Skeletal muscle cell (primary cell): ENCODE measurements at places on chromosomes 2 and 18.

DNA sequence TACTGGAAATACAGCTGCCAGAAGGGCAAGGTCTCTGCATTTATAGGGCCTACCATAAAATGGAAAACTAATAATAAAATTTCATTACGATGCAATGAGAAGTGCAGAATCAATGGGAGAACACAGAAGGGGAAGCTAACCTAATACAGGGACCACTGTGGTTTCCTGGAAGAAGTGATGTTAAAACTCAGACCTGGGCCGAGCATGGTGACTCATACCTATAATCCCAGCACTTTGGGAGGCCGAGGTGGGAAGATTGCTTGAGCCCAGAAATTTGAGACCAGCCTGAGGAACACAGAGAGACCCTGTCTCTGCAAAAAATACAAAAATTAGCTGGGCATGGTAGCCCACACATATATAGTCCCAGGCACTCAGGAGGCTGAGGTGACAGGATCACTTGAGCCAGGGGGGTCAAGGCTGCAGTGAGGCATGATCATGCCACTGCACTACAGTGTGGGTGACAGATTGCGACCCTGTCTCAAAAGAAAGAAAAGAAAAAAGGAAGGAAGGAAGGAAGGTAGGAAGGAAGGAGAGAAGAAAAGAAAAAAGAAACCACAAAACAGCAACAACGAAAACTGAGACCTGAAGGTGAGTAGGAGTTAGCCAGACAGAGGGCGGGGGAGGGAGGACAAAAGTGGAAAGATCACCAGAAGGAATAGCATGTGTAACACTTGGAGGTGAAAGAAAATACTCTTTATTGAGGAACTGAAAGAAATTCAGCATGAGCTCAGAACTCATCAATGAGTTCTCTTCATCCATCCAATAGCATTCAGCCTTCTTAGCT is 58.3 kb upstream of the DTNA start:
- DNase-seq: no peak

DNA sequence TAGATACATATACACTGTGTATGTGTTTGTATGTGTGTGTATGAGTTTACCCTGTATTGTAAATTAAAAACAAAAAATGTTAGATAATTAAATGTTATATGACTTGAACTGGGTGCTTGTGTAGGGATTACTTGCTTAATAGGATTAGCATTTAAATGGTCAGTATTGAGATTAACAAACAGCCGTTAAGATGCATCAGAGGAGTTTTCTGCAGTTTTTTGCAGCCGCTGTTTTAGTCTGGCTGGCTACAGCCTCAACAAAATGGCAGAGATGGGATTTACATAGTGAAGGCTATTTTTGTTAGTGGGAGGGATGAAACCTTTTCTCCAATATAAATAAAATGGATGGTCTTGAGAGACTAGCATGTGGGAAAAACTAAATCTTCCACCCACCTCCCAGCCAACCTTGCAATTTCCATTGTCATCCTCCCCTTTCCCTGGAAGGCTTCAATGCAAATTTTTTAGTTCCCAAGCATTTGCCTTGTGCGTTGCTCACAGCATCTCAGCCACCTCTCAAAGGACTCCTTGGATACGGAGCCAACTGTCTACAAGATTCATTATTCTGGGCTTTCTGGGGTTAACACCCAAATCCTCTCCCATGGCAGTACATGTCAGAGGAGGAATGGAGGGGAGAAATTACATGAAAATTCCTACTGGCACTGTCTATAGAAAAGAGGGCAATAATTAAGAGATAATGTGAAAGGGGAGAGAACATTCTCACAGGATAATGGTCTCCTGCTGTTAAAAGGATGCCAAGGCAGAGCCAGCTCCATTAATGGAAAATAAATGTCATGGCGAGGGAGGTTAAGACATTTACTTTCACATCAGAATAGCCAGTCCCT is 351.9 kb downstream of the CDH2 start:
- DNase-seq: no peak

- no peak for DNase-seq
Measured at GRCh38 chr18:48811401-48811800, 139.4 kb downstream of the SMAD7 start.

DNA sequence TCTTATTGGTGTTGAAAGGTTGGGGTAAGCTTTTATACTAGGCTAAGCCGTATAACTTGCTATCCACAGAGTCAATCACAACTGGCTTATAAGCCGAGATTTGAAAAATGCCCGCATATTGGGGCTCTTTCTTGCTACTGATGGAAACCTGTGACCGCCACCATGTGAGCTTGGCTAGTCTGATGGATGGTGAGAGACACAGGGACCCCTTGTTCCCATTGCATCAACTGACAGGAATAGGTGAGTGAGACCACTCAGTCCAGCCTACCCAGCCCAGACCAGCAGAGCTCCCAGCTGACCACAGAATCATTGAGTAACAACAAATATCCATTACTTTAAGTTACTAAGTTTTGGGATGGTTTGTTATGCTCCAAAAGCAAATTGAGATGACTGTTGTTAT is 676.4 kb upstream of the HS6ST1 start:
- no peak for DNase-seq

GRCh38 chr2:238945433-238946150 is 97.7 kb downstream of the TWIST2 start:
- no peak for DNase-seq

- no peak for DNase-seq
Measured at GRCh38 chr2:48414980-48415835, 114.7 kb upstream of the STON1 start.

DNA sequence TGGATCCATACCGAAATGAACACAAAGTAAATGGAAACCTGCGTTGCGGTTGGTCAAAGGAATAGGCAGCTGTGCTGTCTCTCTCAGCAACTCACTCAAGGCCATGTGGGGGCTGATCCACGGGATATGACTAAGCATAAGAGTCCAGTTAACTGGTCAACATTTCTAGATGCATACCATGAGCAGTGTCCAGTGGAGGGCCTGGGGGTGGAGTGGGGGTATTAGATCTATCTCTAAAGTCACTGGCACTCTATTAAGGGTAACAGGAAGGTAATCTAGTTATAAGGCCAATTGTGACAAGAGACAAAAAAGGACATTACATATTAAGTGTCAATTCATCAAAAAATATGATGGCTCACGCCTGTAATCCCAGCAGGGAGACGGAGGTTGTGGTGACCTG is 136.8 kb downstream of the TTC32 start:
- no peak for DNase-seq

GRCh38 chr2:224027070-224027469 is 12.0 kb downstream of the SERPINE2 start:
- DNase-seq: no peak

- DNase-seq: peak; percentile 58
Measured at GRCh38 chr2:23425885-23426262, 40.9 kb downstream of the KLHL29 start.

DNA sequence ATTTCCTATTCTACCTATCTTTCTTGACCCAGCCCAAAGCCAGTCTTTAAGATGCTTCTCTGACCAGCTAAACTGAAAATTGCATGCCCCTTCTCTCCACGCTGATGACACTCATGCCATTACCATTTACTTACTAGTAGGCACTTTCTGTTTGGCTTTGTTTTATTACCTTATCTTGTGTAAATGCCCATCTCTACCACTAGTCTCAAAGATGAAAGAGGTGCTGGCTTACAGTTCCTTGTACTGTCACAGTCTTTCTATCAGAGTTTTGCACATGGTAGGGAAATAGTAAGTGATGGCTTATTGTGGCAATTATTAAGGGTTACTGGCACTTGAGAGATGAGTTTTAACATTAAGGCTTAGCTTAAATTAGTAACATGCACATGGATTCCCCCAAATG is 352.1 kb downstream of the RBM43 start:
- DNase-seq: no peak

DNA sequence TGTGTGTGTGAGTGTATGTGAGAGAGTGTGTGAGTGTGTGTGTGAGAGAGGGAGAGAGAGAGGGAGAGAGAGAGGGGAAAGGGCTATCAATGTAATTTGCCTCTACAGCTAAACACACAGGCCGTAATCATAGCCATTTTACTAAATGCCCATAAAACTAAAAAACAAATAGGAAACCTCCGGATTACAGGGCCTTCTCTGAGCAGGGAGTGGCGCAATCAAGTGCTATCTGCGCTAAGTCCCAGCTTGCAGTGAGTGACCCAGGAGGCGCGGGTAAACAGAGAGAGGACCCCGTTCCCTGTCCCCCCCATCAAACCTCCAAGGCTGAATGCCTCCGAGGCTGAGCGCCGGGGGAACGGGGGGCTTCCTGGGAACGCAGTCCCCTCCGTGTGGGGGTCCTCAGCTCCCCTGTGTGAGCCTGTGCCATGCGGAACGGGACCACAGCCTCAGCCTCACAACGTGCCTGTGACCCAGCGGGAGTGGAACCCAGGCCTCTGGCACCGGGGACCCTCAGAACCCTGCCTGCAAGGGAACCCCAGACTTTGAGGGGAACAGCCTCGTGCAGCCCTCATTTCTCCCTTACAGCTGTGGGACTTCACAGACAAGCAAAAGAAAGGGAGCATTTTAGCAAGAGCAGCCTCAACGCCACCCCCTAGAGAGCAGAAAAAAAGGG is 54.7 kb upstream of the ID2 start:
- no peak for DNase-seq

DNA sequence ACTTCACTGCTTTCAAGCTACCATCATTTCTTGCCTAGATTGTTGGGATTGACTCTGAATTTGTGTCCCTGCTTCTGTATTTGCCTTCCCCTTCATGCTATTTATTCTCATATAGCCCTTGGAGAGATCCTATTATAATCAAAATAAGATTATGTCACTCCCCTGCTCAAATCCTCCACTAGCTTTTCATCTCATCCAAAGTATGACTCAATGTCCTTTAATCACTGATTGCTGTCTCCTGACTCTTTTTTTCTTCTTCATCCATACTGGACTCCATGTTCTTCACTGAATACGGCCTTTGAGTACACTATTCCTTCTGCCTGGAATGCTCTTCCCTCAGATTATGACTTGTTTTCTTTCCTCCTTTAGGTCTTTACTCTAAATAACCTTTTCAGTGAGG is 5.0 kb downstream of the RBKS start:
- DNase-seq: no peak

DNA sequence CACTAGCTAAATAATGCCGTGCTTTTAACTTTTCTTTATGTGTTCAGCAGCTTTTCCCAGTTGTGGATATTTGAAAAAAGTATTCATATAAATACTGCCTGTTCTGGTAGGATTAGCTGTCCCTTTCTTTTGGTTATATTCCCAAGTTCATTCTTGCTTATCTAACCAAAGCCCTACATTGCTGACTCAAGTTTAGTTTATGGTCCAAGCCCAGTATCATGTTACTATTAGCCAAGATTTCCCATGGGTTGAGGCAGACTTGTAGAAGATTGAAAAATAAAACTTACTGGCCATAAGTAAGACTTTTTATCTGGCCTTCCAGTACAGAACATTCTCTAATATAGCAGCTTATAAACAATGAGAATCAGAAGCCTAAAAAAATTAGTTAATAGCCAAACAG is 49.7 kb upstream of the NFE2L2 start:
- peak; percentile 88 for DNase-seq

GRCh38 chr2:164655336-164655735 is 34.1 kb upstream of the GRB14 start:
- no peak for DNase-seq

DNA sequence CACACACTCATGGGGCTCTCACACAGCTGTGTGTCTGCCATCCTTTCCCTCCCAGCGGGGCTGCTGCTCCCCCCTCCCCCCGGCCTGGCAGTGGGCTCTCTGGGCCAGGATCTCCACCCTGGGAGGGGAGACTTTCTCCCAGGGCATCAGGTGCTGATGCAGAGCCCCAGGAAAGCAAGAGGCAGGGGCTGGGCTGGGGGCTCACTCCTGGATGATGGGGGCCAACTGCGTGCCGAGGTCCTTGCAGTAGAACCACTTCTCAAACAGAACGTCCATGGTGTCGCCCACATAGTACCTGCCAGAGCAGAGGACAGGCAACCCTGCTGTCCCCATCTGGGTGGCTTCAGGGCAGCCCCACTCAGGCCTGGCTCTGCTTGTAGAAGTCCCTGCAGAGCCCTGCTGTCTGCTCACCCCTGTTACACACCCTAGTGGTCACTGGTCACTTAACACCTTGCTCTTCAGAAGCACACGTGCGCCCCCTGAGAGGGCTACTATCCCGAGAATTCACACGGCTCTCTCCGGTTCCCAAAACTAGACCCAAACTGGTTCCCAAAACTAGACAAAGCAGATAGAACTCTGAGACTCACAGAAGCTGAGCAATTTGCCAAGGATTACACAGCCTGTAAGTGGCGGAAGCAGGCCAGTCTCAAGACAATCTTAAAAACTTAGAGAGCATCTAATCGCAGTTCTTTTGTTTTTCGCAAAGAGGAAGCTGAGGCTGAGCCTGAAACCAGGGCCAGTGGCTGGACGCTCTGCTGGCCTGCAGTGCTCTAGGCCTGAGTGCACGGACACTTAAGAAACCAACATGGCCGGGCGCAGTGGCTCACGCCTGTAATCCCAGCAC is 6.6 kb upstream of the OXER1 start:
- DNase-seq: no peak

GRCh38 chr2:104932243-104932642 is 78.3 kb downstream of the POU3F3 start:
- DNase-seq: no peak

- DNase-seq: no peak
Measured at GRCh38 chr2:106195456-106195855, 1.4 kb upstream of the UXS1 start.

- DNase-seq: no peak
Measured at GRCh38 chr2:161677634-161678033, 53.4 kb downstream of the SLC4A10 start.

DNA sequence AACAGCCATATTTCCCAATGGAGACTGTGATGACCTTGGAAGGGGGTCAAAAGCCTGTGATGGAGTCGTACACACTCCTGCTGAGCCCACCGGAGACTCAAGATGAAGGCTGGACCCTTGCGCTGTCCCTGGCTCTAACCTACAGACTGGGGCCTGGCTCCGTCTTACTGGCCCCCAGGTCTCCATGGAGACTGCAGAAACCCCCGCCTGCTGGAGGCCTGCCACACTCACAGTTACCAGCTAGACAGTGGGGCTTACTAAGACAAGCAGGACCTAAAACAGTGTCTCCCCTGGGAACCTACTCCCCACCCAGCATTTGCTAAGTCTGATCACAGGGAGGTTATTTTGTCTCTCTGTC is 9.6 kb downstream of the C2orf72 start:
- DNase-seq: no peak

- no peak for DNase-seq
Measured at GRCh38 chr18:52459890-52460289, 119.9 kb downstream of the DCC start.

- DNase-seq: no peak
Measured at GRCh38 chr2:41899189-41899588, 148.6 kb upstream of the PKDCC start.

GRCh38 chr2:15810477-15811150 is 129.7 kb upstream of the MYCN start:
- no peak for DNase-seq

GRCh38 chr2:33217406-33217805 is 259.0 kb upstream of the RASGRP3 start:
- no peak for DNase-seq
